Glomerular endothelial cell (primary cell): ENCODE measurements at places on chromosomes 3 and 15. TPM values are rescaled to one million over a fixed set of nuclear protein-coding genes. Genes with fewer than 3 reads are reported as not detected.

Gene CCR2
- total RNA-seq, result not detected in 2 replicates

Gene EIF5A2
- 7.5 and 7.6 TPM in 2 replicates for total RNA-seq

Gene GOLGA8B
- 9.3 and 25.9 TPM in 2 replicates for total RNA-seq

Gene DNAJC19
- total RNA-seq, result 17.4 and 29.8 TPM in 2 replicates

Gene GRK7
- not detected in 2 replicates for total RNA-seq

Gene FBXW12
- total RNA-seq, result not detected in 2 replicates

Gene PRSS50
- total RNA-seq, result not detected in 2 replicates

GRCh38 chr3:44330444-44330843 is 8.1 kb upstream of the TCAIM start:
- DNase-seq, result no peak

DNA sequence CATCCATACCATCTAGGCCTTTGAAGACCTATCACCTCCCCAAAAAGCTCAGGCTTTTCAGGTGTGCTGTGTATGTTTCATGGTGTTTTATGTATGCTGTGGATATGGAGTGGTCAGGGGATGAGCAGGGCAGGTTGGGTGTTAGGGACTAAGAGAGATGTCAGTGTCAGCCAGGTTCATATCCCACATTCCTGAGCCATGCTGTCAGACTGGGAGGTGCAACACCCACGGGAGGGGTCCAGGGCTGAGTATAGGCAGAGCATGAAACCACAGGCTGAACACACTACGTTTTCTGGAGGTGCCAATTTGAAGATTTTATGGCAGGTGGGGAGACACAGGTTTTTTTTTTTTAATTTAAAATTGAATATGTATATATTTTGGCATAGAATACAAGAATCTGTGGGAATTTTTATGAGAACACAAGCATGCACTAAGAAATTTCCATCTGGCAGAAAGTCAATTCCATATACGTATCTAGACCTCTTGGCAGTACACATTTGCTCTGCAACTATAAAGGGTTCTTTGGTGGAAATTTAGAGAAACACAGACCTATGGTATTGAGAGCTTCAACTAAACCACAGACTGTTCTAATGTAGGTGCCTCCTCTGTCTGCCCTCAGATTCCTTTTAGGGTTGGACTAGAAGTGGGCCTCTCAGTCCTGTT is 101.9 kb upstream of the RNU6-1 start:
- DNase-seq, result no peak

DNA sequence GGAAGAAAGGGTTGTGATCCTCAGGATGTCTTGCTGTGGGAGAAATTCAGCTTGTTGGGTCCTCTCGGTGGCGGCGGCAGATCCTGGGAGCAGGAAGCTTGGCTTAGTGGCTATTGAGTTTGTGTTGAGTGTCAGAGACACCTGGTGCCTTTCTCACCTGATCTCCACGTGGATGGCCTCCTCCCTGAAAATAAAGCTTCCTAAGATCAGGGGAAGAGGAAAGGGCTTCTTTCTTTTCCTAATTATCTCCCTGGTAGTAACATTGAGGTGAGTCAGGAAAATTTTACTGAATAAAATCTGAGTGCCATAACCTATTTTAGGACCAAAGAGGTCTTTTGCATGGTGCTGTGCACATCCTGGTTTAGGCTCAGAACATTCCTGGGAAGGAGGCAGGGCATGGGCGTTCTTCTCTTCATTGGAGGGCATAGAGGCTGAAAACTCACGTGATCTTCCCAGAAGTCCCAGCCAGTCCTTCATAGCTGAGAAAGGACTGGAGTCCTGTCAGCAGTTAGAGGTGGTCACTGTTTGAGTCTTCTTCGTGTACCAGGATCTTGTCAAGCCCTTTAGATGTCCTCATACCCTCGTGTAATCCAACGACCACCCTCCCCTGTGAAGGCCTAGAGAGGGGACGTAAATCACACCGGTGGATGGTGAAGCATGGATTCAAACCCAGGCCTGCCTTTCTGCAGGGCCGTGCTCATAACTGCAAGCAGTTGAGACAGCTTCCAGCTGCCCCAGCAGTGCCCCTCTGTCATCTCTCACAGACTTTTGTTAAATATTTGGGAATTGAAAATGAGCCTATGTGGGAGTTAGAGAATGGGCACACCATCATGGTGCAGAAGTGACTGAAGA is 1.1 kb downstream of the CMTM8 start:
- no peak for DNase-seq

GRCh38 chr15:62241135-62241770 is 76.2 kb upstream of the C2CD4B start:
- DNase-seq, result no peak

DNA sequence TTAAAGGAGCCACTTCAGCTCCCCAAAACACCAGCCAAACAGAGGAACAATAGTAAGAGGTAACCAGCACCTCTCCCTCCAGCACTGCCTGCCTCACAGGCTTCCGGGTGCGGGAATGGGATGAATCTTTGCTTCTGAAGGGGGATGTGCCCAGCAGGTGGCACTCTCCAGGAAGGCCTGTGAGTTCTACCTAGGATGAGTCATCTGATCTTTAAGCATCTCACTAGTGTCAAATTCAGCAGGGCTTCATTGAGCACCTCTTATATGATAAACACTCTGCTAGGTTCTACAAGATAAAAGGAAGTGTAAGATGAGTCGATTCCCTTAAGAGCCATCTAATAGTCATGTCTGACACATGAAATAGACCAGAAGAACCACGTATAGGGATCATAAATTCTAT is 237.4 kb upstream of the UMPS start:
- no peak for DNase-seq

- DNase-seq, result peak; percentile 79
These were observed 21.0 kb downstream of the SLCO2A1 start for GRCh38 chr3:134008630-134009156.

DNA sequence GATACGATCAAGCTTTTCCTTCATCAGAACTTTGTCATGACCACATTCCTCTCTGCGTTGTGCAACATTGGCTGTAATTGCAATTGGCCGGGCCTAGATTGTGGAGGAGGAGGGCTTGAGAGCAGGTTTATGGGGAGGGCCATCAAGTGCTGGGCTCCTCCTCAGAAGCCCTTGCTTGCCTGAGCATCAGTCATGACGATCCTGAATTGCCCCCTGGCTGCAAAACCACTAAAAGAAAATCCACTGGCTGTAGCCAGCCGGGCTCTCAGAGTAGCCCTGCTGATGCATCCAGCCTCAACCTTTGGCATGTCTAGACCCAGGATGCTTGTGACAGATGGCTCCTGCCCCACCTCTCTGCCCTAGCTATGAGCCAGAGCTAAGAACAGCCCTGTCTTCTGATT is 13.4 kb upstream of the TRH start:
- DNase-seq, result no peak

DNA sequence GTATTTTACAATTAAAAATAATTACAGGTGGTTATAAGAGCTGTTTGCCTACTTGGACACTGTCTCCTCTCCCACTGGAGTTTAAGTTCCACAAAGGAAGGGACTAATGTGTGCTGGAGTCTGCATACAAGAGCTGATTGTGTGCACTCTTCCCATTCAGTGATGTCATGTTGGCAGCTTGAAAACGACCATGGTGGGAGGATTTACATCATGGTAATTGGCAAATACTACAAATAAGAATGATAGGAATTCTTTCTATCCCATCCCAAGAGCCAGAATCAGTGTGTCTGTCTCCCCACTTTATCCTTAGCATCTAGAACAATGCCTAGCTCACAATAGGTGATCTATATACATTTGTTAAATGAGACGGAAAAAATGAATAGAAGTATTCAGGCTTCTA is 14.1 kb downstream of the ITGA11 start:
- DNase-seq, result no peak

DNA sequence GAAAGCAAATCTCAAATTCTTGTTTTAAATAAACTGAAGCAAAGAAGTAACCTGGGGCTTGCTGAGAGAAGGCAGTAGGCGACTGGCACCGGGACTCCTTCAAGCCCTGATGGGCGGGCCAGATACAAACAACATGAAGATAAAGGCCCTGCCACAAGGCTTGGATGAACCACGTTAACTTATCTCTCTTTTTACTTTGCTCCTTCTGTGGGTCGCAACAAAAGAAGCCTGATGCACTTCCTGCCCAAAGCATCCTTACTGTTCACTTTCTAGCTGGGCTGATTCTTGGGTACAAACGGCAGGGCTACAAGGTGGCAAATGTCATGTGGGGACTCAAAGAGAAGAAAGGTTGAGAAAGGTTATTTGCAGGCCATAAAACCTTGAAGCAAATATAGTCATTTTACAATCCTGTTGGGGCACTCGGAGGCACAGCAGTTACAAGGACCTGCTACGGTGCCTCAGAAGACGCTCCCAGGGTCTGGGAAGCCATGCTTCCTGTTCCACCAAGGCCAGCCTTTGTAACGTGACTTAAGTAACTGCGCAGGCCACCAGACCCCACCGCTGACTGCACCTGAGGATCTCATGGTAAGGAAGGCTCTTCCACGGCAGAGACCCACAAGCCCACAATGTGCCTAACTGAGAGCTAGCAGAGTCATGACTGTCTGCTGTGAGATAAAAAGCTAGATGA is 71.1 kb downstream of the CHSY1 start:
- DNase-seq, result no peak

DNA sequence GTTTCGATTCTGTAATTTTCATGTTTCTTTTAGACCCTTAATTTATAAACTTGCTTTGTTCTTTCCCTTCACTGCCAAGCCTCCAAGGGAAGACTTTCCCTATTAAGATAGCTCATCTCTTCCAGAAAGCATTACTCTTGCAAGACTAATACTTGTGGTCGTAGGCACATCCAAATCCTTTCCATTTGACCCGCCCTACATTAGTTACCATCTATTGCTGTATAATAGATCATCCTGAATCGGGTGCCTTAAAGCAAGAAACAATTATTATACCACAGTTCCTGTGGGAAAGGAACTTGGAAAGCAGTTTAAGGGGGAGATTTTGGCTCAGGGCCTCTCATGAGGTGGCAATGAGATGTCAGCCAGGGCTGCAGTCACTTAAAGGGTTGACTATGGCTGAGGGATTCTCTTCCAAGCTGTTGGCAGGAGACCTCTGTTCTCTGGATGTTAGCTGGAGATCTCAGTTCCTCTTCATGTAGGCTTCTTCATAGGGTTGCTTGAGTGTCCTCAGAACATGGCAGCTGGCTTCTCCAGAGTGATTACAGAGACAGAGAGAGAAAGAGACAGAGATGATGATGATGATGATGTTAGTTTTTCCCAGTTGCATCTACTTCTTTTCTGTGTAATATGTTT is 570.4 kb upstream of the TGFBR2 start:
- no peak for DNase-seq

- no peak for DNase-seq
These were observed 64.7 kb downstream of the BFSP2 start for GRCh38 chr3:133464573-133464972.

DNA sequence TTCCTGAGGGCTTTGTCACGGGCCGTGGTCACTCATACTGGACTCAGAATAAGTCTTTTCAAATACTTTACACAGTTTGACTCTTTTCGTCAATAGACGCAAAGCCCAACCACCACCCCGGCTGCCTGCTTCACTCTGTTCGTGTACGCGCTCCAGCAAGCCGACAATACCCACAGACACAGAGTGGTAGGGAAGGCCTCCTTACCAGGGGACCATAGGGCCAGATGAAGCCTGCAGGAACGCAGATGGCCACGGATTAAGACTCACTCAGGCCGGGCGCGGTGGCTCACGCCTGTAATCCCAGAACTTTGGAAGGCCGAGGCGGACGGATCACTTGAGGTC is 29.7 kb downstream of the EFCAB12 start:
- no peak for DNase-seq

- no peak for DNase-seq
These were observed 625.8 kb downstream of the OTOL1 start for GRCh38 chr3:162122405-162122804.

DNA sequence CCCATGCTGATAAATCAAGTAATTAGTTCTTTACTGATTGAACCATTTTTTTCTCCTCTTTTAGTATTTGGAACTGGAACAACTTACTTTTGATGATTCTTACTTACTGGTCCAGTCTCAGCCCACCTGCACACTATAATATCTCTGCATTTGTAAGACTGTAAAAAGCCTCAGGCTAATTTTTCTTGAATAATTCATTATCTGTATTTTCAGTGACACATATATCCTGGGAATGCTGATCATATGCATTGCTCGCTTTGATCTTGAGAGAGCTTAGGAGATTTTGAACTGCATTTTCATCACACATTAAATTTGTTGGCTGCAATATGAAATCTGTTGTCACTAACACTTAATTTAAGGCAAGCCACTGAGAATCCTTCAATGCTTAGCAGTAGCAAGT is 760.6 kb downstream of the EDEM1 start:
- DNase-seq, result no peak

DNA sequence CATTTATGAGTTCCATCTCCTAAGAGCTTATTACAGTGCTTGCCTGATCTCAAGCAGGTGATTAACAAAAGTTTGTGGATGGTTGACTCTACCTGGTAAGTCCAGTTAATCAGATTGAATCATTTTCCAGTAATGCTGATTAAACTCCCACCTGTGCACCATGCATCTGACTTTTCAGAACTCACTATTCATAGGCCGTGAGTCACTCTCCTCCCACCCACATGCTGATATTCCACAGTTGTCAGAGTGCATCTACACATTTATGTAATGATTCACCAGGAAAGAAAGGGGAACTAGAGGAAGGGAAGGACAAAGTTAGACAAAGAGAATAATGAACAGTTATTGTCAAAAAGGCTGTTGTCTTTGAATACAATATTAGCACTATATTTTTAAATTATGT is 106.2 kb upstream of the UBE3A start:
- no peak for DNase-seq

DNA sequence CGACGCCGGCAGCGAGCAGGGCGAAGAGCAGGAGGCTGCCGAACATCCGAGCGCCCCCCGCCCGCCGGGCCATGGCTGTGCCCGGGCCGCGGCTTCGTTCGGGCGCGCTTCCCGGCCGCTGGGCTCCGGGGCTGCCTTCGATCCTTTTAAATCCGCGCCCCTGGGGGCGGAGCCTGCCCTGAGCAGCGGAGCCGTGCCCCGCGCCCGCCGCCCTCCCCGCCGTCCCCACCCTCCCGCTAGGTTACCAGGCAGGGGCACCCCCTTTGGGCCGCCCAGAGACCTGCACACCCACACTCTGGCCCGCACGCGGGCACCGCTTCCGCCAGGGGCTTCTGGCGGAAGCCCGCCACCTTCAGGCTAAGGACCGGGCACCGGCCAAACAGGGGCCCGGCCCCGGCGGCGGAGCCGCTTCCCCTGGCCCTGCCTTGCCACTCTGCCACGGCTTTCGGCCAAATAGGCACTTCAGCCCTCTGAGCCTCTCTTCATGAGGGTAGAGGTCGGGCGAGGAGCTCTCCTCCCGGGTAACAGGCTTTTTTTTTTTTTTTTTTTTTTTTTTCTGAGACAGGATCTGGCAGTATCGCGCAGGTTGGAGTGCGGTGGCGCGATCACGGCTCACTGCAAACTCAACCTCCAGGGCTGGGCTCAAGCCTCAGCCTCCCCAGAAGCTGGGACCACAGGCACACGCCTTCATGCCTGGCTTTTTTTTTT is at the start of gene NMB:
Gene NMB (minus strand): TSS at position 120 of the 708 bp plus-strand sequence. CDS start 47 bp downstream, at position 73.
- no peak for DNase-seq

DNA sequence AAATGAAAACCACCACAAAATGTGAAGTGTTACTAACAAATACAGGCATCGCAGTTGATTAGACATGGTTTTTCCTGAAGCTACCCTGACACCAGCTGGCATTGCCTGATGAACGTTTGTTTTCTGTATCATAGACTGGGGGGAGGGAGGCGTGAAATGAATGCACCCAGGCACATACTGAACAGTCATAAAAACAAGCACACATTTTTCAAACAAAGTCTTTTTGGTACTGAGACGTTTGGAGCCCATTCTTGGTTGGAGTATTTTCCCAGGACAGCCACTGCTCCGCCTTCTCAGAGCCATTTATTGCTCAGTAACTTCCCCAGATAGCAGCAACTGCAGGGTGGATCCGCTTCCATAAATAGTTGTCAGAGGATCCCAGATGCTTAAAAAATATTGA is 52.4 kb downstream of the KLF13 start:
- DNase-seq, result no peak
